GDM1 (cell line): ENCODE measurements at places on chromosomes 6 and 20.

- DNase-seq = no peak
These were observed 326.6 kb downstream of the COL12A1 start for GRCh38 chr6:74879234-74879633.

DNA sequence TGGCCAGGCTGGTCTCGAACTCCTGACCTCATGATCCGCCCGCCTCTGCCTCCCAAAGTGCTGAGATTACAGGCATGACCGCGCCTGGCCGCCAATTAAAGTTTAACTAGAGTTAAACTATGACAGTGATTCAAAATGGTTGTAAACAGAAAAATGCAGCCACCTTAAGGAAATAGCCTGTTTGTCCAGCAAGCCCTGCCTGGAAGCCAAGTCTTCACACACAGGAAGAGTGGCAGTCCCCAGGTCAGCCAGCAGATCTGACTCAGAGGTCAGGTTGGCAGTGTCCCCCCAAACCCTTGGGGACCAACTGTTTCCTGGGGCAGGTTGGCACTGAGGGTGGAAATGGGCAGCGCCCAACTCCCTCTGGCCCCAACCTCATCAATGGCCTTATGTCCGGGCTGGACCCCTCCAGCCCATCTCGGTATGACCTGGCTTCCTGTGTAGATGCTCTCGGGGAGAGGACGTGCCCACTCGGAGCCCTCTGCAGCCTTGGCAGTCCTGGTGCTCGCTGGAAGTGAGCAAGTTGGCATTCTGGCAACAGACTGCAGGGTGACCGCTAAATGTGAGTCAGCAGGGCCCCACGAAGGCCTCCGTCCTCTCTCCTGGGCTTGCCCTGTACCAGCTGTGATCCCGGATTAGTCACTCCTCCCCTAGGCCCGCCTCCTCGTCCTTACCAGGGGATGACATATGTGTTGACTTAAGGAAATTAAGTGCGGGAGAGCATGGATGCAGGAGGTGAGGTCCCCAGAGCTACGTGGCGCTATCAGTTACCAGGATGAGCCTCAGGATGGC lies 9.7 kb upstream of the HSP90AB1 start:
- DNase-seq = peak; percentile 62

- no peak for DNase-seq
These were observed 173.9 kb downstream of the LMBRD1 start for GRCh38 chr6:69622924-69623323.

DNA sequence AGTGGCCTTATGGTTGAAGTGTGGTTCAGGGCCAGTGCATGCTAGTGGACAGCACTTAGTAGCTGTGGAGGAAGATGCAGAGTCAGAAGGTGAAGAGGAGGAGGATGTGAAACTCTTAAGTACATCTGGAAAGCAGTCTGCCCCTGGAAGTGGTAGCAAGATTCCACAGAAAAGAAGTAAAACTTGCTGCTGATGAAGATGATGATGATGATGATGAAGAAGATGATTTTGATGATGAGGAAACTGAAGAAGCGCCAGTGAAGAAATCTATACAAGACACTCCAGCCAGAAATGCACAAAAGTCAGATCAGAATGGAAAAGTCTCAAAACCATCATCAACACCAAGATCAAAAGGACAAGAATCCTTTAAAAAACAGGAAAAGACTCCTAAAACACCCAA lies 28.9 kb downstream of the MDFI start:
- no peak for DNase-seq

DNA sequence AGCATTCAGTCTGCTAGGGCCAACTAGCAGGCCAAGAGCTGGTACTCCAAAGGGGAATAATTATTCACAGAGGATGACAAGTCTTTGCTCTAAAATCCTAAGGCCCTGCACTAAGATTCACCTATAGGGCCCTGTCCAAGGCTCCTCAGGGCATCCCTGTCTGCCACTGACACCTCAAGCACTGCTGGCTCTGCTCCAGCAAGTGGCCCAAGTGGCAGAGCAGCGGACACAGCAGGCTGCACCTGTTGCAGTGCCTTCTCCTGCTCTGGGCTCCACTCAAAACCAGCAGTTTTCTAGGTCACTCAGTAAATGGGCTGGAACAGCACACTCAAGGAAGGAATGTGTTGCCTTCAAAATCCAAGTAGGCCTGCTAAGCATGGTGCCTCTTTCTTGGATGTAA lies 36.4 kb upstream of the SMOC2 start:
- DNase-seq = no peak
